PC-3 (cell line): ENCODE measurements at places on chromosomes 2 and 18.

- DNase-seq, result no peak
- no peaks in the 10 kb centered on the region for H3K36me3 ChIP-seq
- peaks cover 6% of the 10 kb centered on the region; the same call in 1 of the 2 replicates for H3K27me3 ChIP-seq
Measured at GRCh38 chr2:2926009-2926857, 451.4 kb downstream of the EIPR1 start.

DNA sequence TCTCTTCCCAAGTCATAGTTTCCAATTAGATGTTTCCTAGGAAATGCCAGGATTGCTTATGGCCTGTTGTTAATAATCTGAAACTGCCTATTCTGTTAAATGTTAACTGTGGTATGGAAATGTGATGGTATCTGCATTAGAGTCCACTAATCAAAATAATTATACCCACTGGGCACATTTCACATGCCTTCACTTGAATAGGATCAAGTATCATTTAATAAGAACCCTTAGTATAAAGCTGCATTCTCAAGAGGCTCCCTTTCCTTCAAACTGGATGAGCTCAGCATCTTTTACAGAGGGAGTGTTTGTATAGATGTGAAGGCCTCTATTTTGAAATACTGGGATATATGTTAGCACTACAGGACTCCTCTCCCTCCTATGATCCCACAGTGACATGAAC, 477.2 kb upstream of the VRK2 start:
- H3K36me3 ChIP-seq, result no peaks in the 10 kb centered on the region
- no peaks in the 10 kb centered on the region for H3K4me1 ChIP-seq

DNA sequence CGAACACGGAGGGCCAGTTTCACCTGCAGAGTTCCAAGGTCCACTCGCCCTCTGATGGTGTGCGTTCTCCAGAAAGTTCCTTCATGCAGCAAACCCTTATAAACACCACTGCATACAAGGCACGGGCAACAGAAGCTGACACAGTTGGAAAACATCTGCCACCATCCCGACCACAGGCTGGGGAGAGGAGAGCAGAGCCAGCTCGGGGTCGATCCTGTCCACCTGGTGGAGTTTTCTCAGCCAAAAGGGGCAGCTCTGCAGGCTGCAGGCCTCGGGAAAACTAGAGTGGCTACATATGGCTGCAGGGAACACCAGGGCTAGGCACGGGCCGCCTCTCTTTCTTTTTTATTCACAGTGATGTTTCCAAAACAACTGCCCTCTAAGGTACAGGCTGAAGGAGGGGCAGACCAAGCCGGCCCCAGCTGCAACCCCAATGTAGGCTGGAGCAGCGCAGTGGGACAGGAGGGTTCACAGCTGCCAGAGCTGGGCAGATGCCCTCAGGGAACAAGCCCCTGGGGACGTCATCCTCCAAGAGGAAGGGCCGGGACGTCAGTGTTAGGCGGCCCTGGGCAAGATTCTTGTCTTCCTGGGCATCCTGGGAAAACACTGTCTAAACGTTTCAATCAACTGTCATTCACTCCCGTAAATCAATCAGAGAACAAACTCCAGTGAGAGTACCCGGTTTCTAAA, 274.7 kb downstream of the TWIST2 start:
- no peaks in the 10 kb centered on the region; the same call in 1 of the 2 replicates for H3K4me1 ChIP-seq
- no peak overlapping the region for H3K27ac ChIP-seq
- H3K4me3 ChIP-seq, result no peak overlapping the region
- no peak for DNase-seq

DNA sequence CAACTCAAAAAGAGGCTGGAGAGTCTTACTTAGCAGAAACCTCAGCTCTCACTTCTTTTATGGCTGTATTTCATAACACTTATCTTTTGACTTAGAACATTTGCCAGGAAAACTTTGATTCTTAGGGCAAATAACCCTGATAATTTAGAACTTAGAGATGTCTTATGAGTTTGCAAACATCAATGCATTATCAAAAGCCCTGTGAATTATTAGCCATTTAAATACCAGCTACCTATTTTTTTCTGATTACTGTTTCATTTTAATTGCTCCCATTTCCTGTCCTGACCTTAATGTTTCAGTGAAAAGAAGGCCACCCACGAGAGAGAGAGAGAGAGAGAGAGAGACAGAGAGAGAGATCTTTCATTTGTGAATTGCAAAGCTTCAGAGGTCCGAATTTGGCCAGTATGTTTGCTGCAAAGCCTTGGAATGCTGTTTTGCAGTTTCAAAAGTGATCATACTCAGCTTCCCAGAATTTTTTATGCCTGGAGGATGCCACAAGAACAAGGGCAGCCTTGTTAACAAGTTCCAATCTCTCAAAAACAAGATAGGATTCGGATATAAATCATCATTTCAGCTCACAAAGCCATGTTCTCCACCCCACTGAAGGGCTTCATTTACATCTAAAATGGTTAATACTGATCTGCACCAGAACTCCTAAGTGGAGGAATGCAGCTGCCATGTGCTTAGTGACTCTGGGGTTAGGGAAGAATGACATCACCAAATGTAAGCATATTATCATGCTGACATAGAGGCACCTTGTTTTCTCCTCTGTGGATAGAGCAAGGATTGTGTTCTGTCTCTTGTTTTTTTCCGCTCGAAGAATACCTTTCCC, 478.2 kb downstream of the ARHGAP15 start:
- no peak for DNase-seq
- no peaks in the 10 kb centered on the region for H3K36me3 ChIP-seq
- no peak overlapping the region for H3K4me3 ChIP-seq
- no peaks in the 10 kb centered on the region for H3K4me1 ChIP-seq

GRCh38 chr2:152563764-152564163, 153.5 kb downstream of the PRPF40A start:
- H3K4me1 ChIP-seq, result peaks cover 47% of the 10 kb centered on the region
- 0 out of 2 replicates have a peak, but pooled peaks cover 3% of the 10 kb centered on the region for H3K36me3 ChIP-seq
- no peaks in the 10 kb centered on the region for H3K27me3 ChIP-seq
- DNase-seq, result no peak
- H3K4me3 ChIP-seq, result no peak overlapping the region

DNA sequence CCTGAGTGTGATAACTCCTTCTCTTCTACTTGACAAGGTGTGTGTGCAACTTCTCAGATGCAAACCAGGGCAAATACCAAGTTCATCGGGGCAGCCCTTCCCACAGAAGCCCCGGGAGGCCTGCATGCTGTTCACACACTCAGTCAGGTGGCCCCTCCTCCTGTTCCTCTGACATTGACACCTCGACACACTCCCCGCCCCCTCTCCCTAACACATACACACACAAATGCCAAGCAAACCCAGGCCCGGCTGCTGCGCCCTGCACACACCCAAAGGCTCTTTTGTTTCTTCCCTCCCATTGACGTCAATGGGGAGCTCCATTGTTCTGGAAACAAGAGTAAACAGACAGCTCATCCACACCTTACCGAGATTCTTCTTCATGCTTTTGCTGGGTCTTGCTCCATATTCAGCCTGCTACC, 1.7 kb upstream of the PER2 start:
- H3K4me3 ChIP-seq, result 0 out of 2 replicates have a peak overlapping the region, but pooled peaks have one; percentile 80
- peak overlapping the region; percentile 95 for H3K27ac ChIP-seq
- H3K4me1 ChIP-seq, result peaks cover 46% of the 10 kb centered on the region
- DNase-seq, result peak; percentile 92
- H3K36me3 ChIP-seq, result no peaks in the 10 kb centered on the region

DNA sequence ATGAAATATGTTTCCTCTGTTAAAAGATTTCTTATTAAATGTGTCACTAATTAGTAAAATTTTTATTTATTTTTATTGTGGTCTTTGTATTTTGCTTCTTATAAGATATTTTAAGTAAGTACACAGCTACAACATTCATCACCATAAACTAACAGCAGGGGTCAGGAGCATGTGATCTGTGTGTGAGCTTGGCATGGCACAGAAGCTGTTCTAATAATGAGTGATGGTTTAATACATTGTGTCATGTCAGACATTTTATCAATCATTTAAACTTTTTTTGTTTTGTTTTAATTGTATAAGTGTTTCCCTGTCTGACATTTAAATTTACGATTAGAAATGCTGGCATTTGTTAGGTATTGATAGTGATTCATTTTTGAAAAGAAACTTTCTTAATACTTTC, 585.4 kb downstream of the DSC3 start:
- H3K36me3 ChIP-seq, result no peaks in the 10 kb centered on the region
- no peaks in the 10 kb centered on the region for H3K4me1 ChIP-seq
- H3K4me3 ChIP-seq, result no peak overlapping the region
- peak; percentile 41 for DNase-seq
- no peak overlapping the region for H3K27ac ChIP-seq

DNA sequence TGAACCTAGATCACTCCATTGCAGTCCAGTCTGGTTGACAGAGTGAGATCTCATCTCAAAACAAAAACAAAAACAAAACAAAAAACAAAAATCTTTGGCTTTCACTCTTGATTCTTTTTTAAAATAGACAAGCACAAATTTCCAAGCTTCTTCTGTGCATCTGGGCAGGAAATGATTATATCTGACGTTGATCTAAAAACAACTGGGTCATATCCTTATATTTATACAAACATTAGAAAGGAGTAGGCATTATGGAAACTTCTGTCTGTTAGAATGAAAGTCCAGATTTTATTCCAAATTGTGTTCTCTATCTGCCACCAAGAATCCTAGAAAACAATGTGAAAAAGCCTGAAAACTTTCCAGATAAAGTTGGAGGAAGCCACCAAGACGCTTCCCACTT, 26.2 kb upstream of the PMAIP1 start:
- H3K4me1 ChIP-seq, result peaks cover 11% of the 10 kb centered on the region
- H3K4me3 ChIP-seq, result no peak overlapping the region
- DNase-seq, result no peak

- H3K27me3 ChIP-seq, result no peaks in the 10 kb centered on the region
- H3K27ac ChIP-seq, result no peak overlapping the region
- no peaks in the 10 kb centered on the region for H3K36me3 ChIP-seq
Measured at GRCh38 chr2:217402144-217402543, 542.3 kb upstream of the TNP1 start.

GRCh38 chr2:121218386-121218938, 66.5 kb downstream of the TFCP2L1 start:
- H3K27me3 ChIP-seq, result no peaks in the 10 kb centered on the region
- H3K27ac ChIP-seq, result no peak overlapping the region
- H3K4me1 ChIP-seq, result no peaks in the 10 kb centered on the region
- H3K36me3 ChIP-seq, result no peaks in the 10 kb centered on the region
- no peak for DNase-seq
- no peak overlapping the region for H3K4me3 ChIP-seq

DNA sequence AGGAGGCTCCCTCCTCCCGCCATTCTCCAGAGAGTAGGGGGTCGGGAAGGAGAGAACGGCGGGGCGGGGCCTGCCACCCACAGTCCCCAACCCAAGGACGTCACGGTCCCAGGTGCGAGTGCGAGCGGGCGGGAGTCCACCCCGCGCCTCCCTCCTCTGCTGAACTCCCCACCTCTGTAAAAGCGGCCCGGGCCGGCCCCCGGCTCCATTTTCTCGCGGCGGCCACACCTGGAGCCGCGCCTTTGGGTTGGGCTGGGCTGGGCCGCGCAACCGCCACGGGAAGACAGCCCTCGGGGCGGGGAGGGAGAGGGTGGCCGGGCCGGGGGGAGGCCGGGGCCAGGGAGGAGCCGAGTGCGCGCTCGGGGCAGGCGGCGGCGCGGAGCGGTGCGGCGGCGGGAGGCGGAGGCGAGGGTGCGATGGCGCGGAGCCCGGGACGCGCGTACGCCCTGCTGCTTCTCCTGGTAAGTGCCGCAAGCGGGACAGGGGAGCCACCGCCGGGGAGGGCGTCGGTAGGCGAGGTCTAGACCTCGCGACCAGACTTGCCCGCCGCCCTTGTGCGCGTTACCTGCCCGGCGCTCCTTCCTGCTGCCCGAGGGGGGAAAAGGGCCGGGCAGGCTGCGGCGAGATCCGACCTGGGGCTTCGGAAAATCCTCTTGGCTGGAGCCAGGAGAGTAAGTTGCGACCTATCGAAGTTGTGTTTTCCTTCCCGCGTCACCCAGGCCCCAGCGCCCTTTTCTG, at the start of gene DSG2:
TSS of gene DSG2 (plus strand) at position 342 of the 738 bp plus-strand sequence. CDS start at position 417, 75 bp downstream.
- no peaks in the 10 kb centered on the region for H3K27me3 ChIP-seq
- peak within 1 kb of the TSS; percentile 62 for H3K27ac ChIP-seq
- H3K4me1 ChIP-seq, result peaks cover 7% of the 10 kb centered on the region; the same call in 1 of the 2 replicates
- peak; percentile 59 for DNase-seq

GRCh38 chr2:85945586-85945985, 56.8 kb upstream of the ST3GAL5 start:
- H3K4me1 ChIP-seq, result no peaks in the 10 kb centered on the region
- no peak overlapping the region for H3K27ac ChIP-seq
- H3K36me3 ChIP-seq, result no peaks in the 10 kb centered on the region

- no peak overlapping the region for H3K4me3 ChIP-seq
- no peaks in the 10 kb centered on the region for H3K4me1 ChIP-seq
- no peak overlapping the region for H3K27ac ChIP-seq
- DNase-seq, result no peak
- H3K27me3 ChIP-seq, result no peaks in the 10 kb centered on the region
Measured at GRCh38 chr2:127847931-127848330, 10.0 kb downstream of the POLR2D start.

GRCh38 chr2:57862727-57863126, 183.9 kb upstream of the VRK2 start:
- DNase-seq, result peak; percentile 31
- peak overlapping the region; percentile 28; the same call in 1 of the 2 replicates for H3K4me3 ChIP-seq
- H3K27me3 ChIP-seq, result no peaks in the 10 kb centered on the region
- H3K36me3 ChIP-seq, result no peaks in the 10 kb centered on the region
- peaks cover 65% of the 10 kb centered on the region for H3K4me1 ChIP-seq

DNA sequence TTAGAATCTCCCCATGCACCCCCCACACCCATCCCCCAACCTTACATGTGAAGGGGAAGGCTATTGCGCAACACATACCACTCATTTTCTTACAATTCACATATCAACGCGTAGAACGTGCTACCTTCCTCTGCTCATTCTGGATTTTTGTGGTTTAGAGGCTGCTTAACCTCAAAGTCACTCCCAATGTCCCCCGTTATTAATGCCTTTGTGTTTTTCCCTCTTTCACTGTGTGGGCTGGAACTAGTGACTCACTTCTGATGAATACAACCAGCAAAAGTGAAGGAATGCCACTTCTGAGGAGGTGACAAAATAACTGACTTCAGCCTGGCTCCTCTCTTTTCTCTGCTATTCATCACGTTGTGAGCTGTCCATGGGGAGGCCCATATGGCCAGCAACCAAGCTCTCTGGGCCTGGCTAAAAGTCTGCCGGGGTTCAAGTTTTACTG, 342.5 kb upstream of the NXPH2 start:
- H3K27me3 ChIP-seq, result no peaks in the 10 kb centered on the region
- H3K4me1 ChIP-seq, result peaks cover 28% of the 10 kb centered on the region
- H3K36me3 ChIP-seq, result no peaks in the 10 kb centered on the region
- H3K4me3 ChIP-seq, result 0 out of 2 replicates have a peak overlapping the region, but pooled peaks have one; percentile 5

- DNase-seq, result no peak
- H3K27me3 ChIP-seq, result no peaks in the 10 kb centered on the region; the same call in 1 of the 2 replicates
- no peak overlapping the region for H3K27ac ChIP-seq
- no peak overlapping the region for H3K4me3 ChIP-seq
- H3K4me1 ChIP-seq, result no peaks in the 10 kb centered on the region
Measured at GRCh38 chr2:206250041-206250897, 24.2 kb upstream of the ZDBF2 start.

DNA sequence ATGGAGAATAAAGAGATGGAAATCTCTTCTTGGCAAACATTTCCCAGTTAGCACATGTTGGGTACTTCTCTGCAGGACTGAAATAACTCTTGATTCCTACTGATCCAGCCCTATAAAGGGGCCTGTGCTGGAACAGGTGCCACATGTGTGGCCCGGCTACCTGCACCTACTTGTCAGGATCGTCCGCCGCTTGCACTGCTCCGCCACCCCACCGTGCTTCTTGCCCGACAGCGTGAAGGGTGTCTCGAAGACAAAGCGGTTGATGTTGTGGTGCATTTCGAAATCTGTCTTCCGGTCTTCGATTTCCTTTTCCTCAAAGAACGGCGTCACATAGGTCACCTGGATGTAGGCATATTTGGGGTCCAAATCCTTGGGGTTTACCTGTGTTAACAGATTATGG, 58.6 kb upstream of the CCDC195 start:
- H3K27me3 ChIP-seq, result no peaks in the 10 kb centered on the region
- no peak for DNase-seq
- no peaks in the 10 kb centered on the region for H3K36me3 ChIP-seq
- no peaks in the 10 kb centered on the region for H3K4me1 ChIP-seq
- no peak overlapping the region for H3K27ac ChIP-seq
- H3K4me3 ChIP-seq, result no peak overlapping the region
